Islet precursor cell (in vitro differentiated cells): ENCODE measurements at places on chromosomes 11 and 22.

- no peak for DNase-seq
These were observed 3.3 kb downstream of the MAP4K2 start for GRCh38 chr11:64799623-64800302.

- no peak for DNase-seq
These were observed 63.3 kb upstream of the ME3 start for GRCh38 chr11:86735451-86736290.

GRCh38 chr22:23503736-23504440 is 76.2 kb downstream of the IGLL1 start:
- DNase-seq: peak; percentile 38

DNA sequence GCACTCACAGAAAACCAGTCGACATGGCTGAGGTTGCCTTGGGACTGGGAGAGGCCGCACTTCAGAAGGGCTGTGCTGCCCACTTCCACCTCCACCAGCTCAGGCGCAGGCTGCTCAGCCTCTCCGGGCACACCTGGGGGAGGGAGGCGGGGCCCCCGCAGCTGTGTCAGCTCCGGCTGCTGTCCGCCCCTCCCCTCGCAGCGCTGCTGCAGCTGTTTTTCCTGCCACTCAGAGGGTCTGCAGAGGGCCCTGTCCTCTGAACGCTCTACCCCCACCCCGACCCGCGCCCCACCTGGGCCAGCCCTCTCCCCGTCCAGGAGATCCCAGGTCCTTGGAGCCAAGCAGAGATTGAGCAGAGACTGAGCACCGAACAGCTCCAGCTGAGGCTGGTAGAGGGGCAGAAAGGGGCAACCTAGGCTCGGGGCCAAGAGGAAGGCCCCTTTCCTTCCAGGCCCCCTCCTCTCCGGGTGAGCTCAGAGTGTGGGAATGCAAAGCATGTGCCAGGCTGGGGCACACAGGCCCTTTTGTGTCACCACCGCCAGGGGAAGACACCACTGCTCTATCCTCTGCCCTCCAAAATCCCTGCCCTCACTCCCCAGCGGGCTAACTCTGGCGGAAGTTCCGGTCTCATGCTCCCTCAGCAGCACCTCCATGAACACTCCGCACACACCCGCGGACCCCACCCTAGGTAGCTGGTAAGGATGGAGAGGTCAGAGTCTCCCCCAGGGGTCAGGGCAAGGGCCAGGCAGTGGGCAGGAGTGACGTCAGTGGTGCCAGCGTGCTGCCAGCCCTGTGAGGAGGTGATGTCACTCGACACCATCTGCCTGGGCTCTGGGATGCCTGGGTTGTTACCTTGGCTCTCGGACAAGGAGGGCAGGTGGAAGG is 1.6 kb downstream of the MCAM start:
- DNase-seq: peak; percentile 91

DNA sequence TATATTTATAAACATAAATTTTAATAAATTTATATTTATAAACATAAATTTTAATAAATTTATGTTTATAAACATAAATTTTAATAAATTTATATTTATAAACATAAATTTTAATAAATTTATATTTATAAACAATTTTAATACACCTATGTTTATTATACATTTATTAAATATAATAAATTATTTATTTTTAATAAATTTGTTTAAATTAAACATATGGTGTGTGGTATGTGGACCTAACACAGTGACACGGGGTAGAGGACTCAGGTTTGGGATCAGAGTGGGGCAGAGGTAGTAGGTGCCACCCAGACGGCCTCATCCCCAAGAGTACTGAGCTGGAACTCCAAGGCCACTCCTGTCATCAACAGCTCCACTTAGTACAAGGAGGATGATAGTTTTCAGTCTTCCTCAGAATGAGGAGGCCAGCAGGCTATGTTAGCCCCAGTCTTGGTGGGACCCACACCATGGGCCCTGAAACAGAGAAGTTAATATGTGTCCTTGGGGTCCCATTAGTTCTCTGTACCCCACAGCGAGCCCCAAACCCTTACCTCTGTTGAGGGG is 46.7 kb upstream of the BID start:
- DNase-seq: no peak

DNA sequence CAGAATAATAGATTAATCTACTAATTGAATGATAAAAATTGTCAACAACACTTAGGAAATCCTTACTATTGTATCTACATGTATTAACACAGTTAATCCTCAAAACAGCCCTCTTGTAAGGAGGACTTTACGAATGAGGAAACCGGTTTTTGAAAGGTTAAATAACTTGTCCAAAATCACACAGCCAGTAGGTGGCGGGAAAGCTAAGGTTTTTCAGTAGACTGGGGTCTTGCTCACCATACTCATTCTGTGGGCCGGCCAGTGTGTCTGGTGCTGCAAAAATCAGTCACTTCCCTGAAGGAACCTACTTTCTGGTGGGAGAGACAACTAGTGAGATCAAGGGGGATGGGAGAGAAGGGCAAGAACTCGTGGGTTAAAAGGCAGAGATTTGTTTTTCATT is 3.8 kb downstream of the DCPS start:
- DNase-seq: peak; percentile 87

GRCh38 chr22:28429711-28430110 is 249.9 kb downstream of the TTC28 start:
- DNase-seq: no peak

- no peak for DNase-seq
These were observed 9.8 kb downstream of the RPL27A start for GRCh38 chr11:8692417-8692816.
